Astrocyte of the cerebellum (primary cell): ENCODE measurements at places on chromosomes 4 and X.

DNA sequence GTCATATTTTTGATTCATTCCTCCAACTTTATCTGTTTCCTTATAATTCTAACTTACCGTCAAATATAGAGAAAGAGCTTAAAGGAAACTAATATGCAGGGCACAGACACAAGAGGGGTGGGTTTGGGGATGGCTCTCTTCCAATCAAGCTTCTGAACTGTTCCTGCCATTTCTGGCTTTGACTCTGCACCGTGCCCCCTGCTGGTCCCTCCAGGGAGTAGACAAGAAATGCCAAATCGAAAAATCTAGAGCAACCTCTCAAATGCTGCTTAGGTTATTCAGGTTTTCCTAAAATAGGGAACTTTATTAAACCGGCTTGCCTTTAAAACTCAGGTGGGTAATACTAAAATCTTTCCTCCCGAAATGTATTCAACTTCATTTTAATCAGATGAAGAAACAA, 39.8 kb upstream of the VCX3A start:
- DNase-seq = no peak

- no peak for DNase-seq
These were observed 51.0 kb upstream of the CFAP47 start for GRCh38 chrX:35868501-35868900.

GRCh38 chr4:72507167-72507566, 61.9 kb downstream of the ADAMTS3 start:
- DNase-seq = no peak

- DNase-seq = no peak
These were observed 13.3 kb downstream of the SLC2A9 start for GRCh38 chr4:10007793-10008608.

DNA sequence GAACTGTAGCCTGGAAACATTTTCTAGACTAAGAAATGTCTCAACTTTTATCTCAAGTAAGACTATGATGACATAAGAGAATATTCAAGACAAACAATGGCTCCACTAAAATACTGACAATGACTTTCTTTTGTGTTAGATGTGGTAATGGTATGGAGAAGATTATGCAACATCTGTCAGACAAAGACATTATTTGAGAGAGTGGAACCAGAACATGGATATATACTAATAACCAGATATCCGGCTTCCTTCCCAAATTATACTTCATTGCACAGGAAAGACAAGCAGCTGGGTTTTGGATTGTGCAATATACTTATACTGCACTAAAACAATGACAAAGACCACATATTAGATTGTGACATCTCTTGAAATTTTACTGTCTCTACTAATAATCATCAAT, 290.8 kb upstream of the GIMD1 start:
- DNase-seq = no peak

DNA sequence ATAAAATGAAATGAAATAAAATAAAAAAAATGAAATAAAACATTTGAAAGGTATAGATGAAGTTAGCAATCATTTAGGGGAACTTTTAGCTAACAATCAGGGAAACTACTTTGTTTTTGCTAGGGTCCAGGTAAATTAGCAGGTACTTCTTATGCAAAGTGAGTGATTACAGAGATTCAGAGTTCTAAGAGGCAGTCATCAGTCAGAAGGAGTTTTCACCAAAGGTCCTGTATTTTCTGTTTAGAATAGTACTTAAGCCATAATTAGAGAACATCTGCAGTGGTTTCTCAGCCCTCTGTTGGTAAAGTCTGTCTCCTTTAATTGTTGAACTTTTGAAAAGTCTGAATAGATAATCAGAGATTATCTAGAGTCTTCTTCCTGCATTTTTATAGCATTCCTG, 50.6 kb downstream of the STIM2 start:
- no peak for DNase-seq

- DNase-seq = no peak
These were observed 777.7 kb upstream of the ADGRL3 start for GRCh38 chr4:60422439-60422838.

GRCh38 chrX:45722471-45722870, 521.8 kb upstream of the DIPK2B start:
- DNase-seq = no peak

DNA sequence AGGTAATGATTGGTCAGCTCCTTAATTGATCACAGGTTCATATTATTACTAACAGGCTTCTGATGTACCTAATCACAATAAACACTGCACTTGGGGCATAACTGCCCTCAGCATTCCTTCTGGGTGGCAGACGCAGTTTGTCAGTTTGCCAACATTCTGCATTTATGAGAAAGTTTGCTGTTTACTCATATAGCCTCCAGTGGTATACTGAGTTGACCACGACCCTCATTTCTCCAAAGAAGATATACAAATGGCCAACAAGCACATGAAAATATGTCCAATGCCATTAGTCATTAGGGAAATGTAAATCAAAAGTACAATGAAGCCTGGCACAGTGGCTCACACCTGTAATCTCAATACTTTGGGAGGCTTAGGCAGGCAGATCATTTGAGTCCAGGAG, 26.3 kb downstream of the EFHC2 start:
- DNase-seq = no peak

DNA sequence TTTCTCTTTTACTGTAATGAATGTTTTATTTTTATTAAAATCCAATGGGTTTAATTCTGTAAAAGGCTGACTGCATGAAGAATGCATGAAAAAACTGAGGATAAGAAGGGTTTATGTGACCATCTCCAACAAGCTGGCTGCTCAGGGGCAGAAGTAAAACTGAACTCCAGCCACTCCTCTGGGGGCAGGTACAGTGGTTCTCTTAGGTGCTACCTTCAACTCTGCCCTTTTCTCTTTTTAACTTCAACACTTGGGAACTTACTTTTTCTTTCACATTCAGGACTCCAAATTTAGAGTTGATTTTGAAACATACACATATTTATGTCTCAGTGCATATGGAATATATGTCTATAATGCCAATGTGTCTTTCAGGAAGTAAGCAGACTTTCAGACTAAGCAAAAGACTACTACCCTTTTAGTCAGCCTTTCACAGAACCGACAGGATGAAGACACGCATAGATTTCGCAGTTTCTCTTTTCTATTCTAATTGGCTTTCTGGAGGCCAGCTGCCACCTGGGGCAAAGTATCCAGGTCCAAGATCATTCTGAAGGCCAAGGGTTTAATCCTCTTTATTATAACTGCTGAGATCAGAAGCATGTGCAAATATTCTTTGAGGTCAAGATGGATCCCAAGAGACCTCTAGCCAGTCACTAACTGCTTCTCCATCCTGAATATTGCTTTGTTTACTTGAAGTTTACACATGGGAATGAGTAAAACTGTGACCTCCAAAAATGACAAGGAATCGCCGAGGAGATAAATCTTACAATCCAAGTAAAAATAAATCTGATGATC, 30.7 kb downstream of the HS3ST1 start:
- no peak for DNase-seq

DNA sequence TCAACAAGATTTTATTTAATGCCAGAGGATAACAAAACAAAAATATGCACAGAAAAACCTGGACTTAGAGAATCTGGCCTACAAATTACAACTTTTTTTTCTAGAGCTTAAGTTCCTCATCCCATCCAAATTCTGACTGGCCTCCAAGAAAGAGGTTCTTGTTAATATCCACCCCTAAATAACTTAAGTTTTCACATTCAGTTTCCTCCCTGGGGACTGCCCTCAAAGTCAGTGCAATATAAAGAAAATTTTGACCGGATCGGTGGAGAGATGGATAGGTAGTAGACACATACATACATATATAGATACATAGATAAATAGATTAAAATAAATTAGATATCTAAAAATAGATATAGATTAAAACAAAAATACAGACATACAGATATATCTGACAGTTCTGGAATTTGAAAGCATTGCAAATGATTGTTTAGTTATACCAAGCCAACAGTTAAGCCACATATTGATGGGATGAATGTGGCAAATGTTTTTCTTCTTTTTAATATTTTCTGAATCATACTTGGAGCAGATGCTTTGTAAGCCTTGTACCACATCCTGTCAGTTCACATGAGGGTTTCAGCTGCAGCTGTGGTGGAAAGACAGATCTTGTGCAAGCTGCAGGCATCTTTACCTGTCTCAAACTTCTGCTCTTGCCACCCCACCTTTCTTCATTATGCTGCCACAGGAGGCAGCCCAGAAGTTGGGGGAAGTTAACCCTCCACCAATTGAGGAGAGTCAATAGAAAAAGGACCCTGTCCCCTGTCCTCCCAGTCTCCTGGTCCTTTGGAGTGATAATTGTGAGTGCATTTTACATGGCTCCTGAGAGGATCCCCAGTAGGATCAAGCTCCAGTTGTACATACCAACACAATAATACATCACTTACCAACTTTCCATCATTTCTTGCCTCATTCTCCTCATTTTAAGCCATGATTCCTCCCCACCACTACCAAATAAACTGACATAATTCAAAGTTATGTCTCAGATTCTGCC, 58.5 kb upstream of the PRDM8 start:
- peak; percentile 32 for DNase-seq

DNA sequence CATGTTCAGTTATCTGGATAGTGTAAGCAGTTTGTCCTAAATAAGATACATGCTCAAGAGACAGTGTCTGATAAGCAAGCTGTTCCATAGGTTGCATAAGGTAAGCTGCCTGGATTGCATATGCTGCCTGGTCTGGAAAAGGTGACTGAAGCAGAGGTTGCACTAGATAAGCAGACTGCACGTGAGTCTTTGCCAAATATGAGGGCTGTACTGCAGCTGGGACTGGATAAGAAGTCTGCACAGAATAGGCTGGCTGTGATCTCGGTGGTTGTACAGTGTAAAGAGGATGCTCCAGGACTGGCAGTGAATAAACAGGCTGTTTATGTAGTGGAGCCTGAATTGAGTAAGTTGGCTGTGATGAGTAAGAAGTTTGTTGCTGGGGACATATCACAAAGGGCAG, 68.9 kb downstream of the WNK3 start:
- no peak for DNase-seq

DNA sequence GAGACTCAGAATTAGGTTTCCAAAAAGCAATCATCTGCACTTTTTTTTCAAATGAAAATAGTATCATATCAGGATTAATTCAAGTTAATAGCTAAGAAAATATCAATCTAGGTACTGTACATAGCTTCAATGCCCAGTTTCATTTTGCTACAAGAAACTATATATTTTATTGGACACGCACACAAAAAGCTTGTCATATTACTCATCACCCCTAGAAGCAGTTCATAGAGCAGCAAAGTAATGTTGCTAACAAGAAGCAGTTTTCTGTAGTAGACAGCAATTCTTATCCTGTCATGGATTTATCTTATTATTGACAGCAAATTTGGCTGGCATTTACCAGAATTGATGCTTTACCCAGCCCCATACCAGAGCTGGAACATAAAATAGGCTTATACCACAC, 52.3 kb upstream of the LSM6 start:
- DNase-seq = no peak

DNA sequence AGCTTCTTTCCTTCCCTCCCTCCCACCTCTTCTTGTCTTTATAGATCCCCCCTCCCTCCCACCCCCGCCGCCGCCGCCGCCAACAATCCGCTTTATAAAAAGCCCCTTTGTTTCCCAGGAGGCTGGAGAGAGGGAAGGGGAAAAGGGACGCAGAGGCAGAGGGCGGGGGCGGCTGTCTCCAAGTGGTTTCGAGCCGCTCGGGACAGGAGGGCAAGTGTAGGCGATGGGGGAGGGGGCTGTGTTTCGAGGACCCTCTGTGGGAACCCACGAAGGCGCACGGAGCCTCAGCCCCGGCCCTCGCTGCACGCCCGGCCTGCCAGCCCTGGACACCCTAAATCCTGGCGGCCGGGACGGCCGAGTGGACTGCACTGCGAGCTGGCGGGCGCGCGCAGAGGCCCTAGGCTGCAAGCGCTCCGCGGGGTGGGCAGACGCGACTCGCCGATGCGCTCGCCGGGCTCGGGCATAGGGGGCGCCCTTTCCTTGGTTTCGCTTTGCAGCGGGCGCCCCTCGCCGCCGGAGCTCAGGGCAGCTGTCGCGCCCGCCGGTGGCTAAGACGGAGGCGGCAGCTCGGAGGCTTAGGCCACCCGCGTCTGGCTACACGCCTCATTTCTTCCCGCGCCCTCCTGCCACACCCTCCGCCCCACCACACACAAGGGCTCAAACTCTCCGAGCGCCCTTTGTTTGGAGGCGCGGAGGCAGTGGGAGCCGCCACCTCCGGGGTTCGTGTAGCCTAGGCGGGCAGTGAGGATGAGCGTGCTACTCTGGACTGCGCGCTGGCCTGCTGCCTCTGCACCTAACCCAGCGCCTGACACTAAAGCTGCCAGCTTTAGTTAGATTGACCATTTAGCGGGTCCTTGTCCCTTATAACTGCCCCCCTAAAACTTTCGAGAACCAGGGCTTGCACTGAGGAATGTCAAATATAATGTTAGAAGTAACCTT, 2.2 kb downstream of the MAMLD1 start:
- DNase-seq = no peak

DNA sequence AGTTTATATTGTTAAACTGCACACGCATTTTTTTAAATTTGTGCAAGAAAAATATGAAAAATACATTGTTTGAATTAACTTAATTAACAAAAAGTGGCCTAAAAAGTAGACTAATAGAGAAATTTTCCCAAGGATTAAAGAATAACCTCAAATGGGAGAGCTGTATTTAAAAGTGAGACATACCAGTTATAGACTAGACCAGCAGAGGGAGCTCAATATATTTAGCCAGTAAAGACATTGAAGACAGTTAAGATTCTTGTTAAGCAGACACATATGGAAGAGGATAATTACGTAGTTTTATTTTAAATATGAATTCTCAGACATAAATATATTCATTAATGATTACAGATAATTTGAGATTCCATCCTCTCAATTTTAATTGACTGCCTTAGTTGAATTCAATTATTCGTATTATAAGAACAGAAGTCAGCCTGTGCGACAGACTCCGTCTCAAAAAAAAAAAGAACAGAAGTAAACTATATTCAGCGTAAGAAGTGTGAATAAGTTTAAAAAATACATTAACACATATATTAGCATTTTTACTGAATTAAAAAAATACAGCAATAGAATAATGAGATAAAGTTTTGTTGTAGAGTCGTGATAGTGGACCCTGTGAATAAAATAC, 64.8 kb downstream of the GLRA3 start:
- peak; percentile 34 for DNase-seq

DNA sequence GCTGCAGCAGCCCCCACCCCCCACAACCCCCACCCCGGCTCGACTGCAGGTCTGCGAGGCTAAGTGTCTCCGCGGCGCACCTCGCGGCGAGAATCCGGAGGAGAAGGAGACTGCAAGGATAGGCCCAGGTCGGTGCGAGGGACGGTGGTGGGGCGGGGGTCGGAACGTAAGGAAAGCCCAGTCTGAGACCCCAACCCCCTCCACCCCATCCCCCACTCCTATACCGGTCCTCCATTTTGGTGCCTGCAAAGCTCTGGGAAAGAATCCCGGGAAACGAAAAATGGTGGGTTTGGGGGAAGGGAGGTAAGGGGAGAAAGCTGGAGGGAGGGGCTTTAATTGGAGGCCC, 614 bp downstream of the BEX3 start:
- no peak for DNase-seq

- DNase-seq = no peak
These were observed 49.6 kb upstream of the MAMLD1 start for GRCh38 chrX:150313514-150313913.

DNA sequence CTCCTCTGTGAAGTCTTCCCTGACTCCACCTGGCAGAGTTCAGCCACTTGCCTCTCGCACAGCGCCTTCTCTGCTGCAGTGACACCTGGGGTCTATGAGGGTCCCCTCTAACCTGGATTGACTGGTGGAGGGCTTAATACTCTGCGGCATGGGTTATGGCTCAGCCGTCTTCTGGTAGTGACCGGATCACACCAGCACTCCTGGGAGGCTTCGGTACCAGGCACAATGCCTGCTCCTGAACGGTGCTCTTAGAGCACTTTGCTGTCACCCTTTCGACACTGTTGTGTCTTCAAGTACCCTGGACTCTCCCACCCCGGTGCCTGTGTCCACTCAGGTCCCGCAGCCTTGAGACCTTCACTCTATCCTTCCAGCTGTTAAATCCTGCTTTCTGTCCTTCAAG, 50.0 kb downstream of the C4orf50 start:
- DNase-seq = no peak
